T-helper 2 cell treated with Interferon-gamma antibody and Interleukin-4, amounts not matched to agents 5 μg/mL and 100 μg/mL, for 36 hours (primary cell): ENCODE measurements at places on chromosomes 4 and X.

- DNase-seq, result no peak
Observed at GRCh38 chrX:43405191-43405590, 250.9 kb upstream of the MAOA start.

DNA sequence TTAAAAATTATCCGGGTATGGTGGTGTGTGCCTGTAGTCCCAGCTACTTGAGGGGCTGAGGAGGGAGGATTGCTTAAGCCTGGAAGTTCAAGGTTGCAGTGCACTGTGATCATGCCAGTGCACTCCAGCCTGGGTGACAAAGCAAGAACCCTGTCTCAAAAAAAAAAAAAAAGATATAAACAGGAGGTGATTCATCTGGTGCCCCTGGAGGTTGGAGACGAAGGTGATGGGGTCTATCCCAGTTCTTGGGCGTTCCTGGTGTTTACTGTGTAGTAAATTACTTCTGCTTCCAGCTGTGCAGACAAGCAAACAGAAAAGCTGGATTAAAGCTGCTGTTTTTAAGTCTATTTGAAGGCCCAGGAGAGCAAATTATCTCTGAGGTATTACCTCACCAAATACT, 19.9 kb downstream of the GPKOW start:
- no peak for DNase-seq

- DNase-seq, result peak; percentile 44
Observed at GRCh38 chr4:145487631-145488030, 6.0 kb downstream of the SMAD1 start.

DNA sequence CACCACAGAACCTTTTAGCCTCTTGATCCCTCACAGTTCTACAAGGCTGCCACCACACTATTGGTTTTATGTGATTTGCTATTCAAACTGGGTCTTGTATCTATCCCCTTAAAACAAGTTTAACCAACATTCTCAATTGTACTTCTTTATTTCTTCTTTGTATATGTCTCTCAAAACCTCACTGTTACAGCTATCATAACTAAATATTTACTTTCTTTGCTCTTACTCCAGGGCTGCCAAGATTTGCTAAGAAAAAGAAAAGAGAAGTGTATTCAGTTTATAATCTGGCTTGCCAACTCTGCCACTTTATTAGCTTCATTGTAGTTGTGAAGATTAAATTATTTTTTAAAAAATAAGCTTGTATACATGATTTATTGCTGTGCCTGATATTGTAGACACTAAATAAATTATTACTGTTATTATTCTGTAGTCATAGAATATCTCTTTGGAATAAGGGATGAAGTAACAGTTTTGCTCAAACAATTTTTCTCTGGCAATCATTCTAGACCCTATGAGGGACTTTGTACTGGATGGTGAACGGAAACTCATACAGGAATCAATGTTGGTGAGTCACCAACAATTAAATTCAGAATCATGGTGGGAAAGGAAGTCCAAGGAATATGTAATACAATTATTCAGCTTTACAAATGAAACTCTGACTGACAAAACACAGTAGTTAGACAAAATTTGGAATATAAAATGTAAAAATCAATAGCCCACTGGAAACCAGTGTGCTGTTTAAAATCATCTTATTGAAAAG, 127.1 kb upstream of the DCAF8L1 start:
- DNase-seq, result no peak

DNA sequence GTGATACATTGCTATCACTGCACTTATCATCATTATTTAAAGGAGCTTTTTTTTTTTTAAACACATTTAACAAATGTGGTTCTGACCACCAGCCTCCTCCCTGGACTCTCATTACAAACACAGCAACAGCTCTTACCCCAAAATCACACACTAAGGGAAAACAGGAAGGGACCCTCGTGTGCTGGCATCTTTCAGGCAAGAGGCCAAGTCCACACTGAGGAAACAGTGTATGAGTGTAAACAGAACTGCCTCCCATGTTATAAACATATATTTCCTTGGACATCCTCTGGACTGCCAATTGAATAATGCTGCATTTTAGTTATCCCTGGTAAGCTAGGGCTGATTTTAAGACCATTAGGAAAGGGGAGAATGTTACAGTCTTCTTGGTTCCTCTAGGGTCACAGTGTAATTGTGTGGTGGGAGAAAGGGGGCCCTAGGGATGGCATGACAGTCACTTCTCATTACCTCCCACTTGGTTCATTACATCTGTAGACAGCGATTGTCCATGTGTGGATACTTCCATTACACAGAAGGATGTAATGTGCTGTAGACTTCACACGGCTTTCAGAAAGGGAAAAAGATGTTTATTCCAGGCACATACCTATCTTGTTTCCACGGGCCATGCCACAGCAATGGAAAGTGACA, 244.6 kb upstream of the TET2 start:
- no peak for DNase-seq

GRCh38 chrX:45232139-45232538, 31.5 kb upstream of the DIPK2B start:
- no peak for DNase-seq
